ENCODE measurements at places on chromosomes 4 and X.

DNA sequence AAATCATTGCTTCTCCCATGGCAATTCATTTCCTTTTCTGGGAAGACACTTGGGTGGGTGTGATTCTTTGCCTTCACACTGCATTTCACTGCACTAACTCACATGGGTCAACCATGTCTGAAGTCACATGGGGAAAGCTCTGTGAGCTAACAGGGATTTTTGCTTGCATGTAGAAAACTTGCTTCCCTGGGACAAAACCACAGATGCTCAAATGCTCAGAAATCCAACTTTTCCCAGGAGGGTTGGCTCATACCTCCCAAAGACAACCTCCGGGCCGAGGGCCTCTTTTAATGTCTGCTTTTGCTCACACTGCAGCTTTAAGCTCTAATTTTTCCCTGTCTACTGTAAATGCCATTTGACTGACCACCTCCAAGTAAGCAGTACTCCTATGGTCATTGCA, 1695.2 kb downstream of the STIM2 start:
- DNase-seq, result no peak

- no peak for DNase-seq
Measured at GRCh38 chr4:89879215-89879614, 15.4 kb upstream of the MMRN1 start.

GRCh38 chr4:40788331-40788730, 38.6 kb downstream of the NSUN7 start:
- DNase-seq, result no peak

DNA sequence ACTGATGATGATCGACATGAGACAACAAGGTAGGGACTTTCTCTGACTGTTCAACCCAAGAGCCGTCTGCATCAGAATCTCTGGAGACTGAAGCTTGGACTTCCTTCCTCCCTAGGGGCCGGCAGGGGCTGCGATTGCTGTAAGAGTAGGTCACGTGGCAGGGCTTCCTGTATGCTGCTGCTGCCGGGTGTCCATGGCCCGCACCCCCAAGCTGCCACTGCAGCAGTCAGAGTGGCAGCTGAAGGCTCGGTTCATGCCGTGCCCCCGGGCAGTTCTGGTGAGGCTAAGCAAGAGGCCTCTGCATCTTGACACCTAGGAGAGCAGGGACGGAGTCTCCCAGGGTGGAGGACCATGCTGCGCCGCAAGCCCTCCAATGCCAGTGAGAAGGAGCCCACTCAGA, at the start of gene SASH3:
TSS of gene SASH3 (plus strand) at position 203 of the 400 bp plus-strand sequence. CDS start at position 352, 149 bp downstream.
- DNase-seq, result no peak

GRCh38 chr4:5424211-5424610, 284.1 kb downstream of the EVC2 start:
- no peak for DNase-seq

- DNase-seq, result no peak
Measured at GRCh38 chr4:39230462-39230861, 48.1 kb downstream of the WDR19 start.

DNA sequence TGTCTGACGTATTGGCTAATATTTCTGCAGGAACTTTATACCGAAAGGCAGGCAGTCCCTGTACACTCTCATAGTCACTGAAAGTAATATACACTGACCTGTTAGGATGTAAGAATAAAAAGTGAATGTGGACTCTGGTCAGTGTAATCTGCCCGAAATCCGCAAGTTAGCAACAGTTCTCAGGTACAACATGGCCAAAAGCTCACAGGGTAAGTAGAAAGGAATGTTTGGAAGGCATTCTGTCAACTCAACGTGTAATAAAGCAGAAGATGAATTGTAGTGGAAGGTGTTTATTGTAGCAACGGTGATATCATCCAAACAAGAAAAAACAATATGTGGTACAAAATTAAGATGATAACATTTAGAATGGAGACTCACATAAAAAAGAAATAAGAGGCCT, 26.0 kb upstream of the NUP54 start:
- no peak for DNase-seq

GRCh38 chr4:182553653-182554052, 310.5 kb downstream of the TENM3 start:
- no peak for DNase-seq

- DNase-seq, result no peak
Measured at GRCh38 chr4:63578383-63578782, 830.9 kb downstream of the TECRL start.

- peak; percentile 33 for DNase-seq
Measured at GRCh38 chrX:41009850-41010846, 75.1 kb upstream of the USP9X start.

DNA sequence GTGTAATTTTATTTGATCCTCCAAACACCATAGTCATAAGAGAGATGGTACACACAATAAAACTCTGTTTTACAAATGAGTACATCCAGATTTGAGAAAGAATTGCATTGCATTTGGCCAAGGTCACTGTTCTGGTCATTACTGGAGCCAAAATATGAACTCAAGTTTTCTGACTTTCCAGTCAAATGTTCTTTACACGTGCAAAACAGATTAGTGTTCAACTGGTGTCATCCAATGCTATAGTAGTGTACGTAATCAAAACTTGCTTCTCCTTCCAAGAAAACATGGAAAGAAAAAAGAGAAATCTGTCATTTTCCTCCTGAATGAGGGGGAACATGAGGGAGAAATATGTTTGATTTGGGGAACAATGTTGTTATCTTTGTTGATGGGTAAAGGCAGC, 291.9 kb downstream of the NAF1 start:
- DNase-seq, result no peak
